Right atrium auricular region (tissue), 2 donors: ENCODE measurements at places on chromosomes 12 and 14. TPM values are rescaled to one million over a fixed set of nuclear protein-coding genes. Genes with fewer than 3 reads are reported as not detected.

PAN2 gene
- total RNA-seq, result 14.5 TPM

TPH2 gene
- total RNA-seq, result not detected

DNA sequence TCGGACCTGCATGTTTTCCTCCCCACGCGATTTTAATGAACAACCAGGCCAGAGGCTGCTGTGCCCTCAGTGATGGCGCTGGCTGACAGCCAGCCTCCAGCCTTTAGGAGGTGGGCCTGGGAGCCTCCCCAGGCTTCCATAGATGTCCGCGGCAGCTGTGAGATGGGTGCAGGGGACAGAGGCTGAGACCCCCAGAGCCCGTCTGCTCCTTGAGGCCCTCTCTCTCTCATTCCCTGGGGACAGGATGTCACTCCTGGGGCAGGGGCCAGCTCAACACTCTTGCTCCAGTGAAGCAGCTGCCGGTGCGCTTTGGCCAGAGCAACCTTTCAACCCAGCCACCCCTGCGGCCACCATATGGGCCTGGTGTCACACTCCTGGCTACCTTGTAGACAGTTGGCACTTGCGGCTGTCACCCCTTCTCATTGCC lies 24.8 kb downstream of the MVK start:
- no peak for DNase-seq

- DNase-seq, result no peak
Measured at GRCh38 chr14:65074449-65075150, 27.7 kb downstream of the MAX start.

- DNase-seq, result no peak
Measured at GRCh38 chr14:105047283-105048016, 17.8 kb downstream of the GPR132 start.

GTF2H3 gene
- total RNA-seq, result 7.6 TPM

- DNase-seq, result no peak
Measured at GRCh38 chr12:53585448-53586125, 40.6 kb downstream of the ATF7 start.
